ENCODE measurements at places on chromosomes 3 and 15.

- DNase-seq = no peak
Measured at GRCh38 chr3:47758261-47759025, 23.2 kb downstream of the SMARCC1 start.

- DNase-seq = no peak
Measured at GRCh38 chr3:66200147-66200546, 20.7 kb upstream of the SLC25A26 start.

DNA sequence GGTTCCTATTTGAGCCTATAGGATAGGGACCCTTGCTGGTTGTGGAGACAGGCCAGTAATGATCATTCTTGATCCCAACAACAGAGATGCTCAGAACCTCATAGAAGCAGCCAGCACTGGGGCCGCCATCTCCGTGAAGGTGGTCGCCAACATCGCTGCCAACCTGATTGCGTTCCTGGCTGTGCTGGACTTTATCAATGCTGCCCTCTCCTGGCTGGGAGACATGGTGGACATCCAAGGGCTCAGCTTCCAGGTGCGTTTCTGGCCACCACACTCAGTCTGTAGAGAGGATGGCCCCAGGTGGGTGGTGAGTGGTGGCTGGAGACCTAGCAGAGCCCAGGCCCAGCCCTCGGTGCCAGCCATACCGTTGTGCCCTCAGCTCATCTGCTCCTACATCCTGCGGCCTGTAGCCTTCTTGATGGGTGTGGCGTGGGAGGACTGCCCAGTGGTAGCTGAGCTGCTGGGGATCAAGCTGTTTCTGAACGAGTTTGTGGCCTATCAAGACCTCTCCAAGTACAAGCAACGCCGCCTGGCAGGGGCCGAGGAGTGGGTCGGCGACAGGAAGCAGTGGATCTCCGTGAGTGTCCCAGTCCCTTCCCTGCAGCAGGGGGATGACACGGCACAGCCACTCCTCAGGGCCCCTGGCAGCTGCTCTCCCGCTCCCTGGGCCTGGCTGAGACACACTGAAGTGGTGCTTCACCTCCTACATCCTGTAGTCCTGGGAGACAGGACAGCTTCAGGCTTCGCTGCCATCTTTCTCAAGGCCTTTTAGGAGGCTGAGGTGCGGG, 46.5 kb upstream of the PDE8A start:
- DNase-seq = no peak

DNA sequence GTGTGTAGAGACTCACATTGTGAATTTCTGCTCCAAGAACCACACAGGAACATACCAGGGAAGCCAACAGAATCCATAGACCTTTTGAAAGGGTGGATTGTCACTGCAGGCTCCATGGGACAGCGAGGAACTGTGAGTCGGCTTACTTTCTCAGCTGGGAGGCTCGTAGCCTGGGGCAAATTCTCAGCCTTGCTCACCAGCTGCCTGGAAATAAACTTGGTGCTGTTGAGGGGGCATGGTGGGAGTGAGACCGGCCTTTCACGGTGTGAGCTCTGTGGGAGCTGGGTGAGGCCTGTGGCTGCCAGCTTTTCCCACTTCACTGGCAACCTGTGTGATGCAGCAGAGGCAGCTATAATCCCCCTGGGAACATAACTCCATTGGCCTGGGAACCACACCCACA, 146.6 kb upstream of the P2RY1 start:
- no peak for DNase-seq

DNA sequence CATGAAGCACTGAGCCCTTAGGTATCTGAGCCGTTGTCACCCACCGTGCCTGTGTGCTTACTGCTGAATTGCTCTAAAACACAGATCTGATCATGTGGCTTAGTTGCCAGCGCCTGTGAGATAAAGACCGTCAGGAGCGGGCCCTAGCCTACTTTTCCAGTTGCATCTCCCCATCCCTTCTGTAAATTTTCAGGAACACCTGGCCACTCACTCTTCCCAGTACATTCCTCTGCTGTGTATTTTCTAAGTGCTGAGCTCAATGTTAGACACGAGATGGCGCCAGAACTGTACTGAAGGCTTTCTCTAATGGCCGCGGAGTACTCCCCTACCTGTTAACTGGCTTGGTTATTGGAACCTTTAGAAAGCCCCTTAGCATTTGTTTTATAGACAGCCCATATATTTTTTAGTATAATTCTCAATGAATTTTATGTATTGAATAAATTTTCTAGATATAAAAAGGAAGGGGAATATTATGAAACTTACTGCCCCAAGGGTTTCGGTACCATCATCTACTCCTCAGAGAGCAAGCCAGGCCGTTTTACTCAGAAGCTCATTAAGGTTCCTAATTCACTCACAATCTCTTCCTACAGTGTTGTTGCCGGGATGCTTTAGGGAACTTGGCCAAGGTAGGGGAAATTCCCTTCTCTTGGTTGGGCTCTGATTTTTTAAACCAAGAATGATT, 16.7 kb upstream of the WNT7A start:
- DNase-seq = no peak

GRCh38 chr3:147389717-147390116, 16.6 kb downstream of the ZIC4 start:
- DNase-seq = no peak

DNA sequence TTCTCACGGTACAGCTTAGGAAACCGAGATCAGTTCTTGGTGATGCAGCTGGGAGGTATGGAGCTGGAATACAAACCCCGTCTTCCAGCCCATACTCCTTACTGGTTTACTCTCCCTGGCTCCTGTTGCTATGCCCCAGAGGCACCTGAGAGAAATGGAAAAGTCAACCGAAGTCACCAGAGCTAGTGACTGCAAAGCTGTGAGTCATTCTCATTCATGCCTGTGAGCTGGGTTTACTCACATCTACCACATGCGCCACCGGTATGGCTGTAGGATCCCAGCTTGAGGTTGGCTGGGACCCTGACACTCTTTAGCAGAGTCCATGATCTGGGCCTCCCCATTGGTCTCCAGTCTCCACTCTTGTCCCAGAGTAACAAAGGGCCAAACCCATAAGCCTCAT, 111.5 kb upstream of the ETV5 start:
- DNase-seq = no peak

GRCh38 chr3:190375671-190376070, 12.3 kb upstream of the CLDN16 start:
- no peak for DNase-seq

DNA sequence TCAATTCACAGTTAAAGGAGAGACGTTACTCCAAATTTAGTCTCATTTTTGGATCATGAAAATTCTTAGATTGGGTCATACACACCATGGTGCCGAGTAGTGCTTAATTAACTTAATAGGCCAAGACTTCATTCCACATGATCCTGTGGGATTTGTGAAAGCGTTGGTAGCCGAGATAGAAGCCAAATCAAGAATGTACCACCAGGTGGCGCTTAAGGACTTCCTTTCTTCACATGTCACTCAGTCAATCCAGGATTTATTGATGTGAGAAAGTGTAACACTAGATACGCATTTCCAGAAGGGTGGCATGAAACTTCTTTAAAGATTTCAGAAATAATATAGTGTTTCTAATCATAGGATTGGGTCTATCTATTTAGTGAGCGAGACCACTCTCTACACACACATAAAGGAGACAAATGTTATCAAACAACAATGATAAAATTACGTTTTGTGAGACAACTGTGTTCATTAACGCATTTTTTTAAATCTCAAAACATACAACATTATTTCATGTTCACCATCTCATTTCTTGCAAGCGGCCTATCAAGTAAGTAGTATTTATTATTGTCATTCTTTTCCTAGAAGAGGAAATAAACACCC, 436.1 kb downstream of the CHL1 start:
- no peak for DNase-seq

DNA sequence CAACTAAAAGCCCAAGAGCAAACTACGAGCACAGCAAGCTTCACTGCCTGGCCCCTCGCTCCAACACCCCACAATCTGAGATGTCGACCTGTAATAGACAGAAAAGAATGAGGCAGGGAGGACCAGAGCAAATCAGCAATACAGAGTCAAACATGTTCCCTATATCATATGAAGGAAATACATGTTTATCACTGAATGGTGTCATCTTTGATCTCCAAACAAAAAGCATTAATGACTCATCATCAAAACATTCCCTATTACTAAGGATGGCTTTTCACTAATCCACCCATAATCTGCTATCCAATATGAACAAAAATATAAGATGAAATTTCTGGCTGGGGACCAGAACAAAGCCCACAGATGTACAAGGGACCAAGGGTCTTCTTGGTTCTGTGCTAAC, 34.7 kb downstream of the MYO5A start:
- no peak for DNase-seq

- no peak for DNase-seq
Measured at GRCh38 chr3:18080198-18080689, 337.8 kb upstream of the TBC1D5 start.

DNA sequence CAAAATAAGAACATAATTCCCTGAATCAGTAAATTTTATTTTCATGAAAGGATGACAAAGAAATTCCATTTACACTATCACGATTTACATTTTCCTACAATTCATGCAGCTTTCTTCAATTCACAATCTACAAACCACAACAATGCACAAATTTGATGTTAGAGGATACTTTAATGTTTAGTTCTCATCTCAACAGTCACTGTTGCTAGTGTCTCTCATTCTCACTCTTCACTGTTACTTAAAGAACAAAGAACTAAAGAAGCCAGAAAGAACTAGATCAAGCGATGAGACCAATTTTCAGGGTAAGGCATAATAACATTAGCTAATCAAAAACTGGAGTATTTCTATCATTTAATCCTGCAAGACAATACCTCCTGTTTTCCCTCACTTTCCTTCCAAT, 73.5 kb downstream of the TBL1XR1 start:
- DNase-seq = no peak

- no peak for DNase-seq
Measured at GRCh38 chr3:77707281-77707680, 667.4 kb downstream of the ROBO2 start.

- DNase-seq = no peak
Measured at GRCh38 chr3:131543714-131544113, 40.9 kb upstream of the MRPL3 start.

- no peak for DNase-seq
Measured at GRCh38 chr3:53938645-53939044, 47.0 kb upstream of the SELENOK start.

- no peak for DNase-seq
Measured at GRCh38 chr3:106305882-106306435, 437.1 kb upstream of the CBLB start.

GRCh38 chr15:66758844-66759243, 56.8 kb downstream of the SMAD6 start:
- DNase-seq = no peak

GRCh38 chr3:49151610-49152009, 14.5 kb downstream of the CCDC71 start:
- no peak for DNase-seq

- no peak for DNase-seq
Measured at GRCh38 chr3:180267202-180267843, 230.6 kb upstream of the PEX5L start.

DNA sequence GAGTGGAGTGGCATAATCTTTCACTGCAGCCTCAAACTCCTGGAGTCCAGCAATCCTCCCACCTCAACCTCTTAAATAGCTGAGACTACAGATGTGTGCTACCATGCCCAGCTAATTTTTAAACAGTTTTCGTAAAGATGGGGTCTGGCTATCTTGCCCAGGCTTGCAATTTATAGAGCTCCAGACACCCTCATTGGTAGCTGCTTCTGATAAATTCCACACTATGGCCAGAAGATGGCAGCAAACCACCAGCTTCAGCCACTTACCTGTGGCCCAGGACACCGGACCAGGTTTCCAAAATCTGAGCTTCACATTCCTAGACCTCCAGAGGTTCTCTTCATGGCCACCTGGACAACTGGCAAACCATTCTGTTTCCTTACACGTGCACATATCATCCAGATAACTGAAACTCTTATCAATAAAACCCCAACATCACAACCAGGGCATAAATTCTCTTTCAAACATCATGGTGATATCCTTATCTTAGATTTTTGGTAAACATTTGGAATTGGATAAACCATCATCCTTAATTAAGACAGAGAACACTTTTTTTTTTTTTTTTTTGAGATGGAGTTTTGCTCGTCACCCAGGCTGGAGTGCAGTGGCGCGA, 28.9 kb downstream of the FBXW12 start:
- peak; percentile 14 for DNase-seq

DNA sequence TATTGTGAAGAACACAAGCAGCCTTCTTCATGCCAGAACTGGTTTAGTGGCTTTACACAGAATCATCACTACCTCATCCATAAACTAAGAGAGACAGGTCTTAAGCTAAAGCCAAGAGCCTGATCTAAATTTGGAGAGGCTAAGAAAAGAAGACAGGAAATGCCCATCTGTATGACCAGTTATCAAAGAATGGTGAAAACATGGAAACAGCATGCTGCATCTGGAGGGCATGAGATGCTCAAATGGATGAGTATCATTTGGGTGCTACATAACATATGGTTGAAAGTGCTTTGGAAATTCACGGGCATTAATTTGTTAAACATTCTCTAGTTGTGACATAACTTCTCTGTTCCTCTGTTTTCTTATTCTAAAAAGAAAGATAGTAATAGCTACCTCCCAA, 112.5 kb downstream of the CPNE4 start:
- no peak for DNase-seq

Measured in stimulated activated CD8-positive, alpha-beta memory T cell treated with anti-CD3 and anti-CD28 coated beads, Interleukin-2, amount 100 ng/mL, for 1 hour (primary cell).